ENCODE measurements at places on chromosomes 7 and 10. TPM values are rescaled to one million over a fixed set of nuclear protein-coding genes. Genes with fewer than 3 reads are reported as not detected.

Gene DNAJC12
- total RNA-seq, result 3.1 TPM

Gene PSD
- total RNA-seq, result 3.7 TPM

Gene PLAC9
- total RNA-seq, result 36.5 TPM

Gene OR2A5
- not detected for total RNA-seq

Gene FAM25G
- total RNA-seq, result not detected

Gene SPDYE16
- not detected for total RNA-seq

Gene CFAP70
- total RNA-seq, result 1.6 TPM

Gene HABP2
- under 0.01 TPM for total RNA-seq

Gene LIPK
- total RNA-seq, result not detected

Gene WNT8B
- not detected for total RNA-seq

Gene VSTM4
- 40.7 TPM for total RNA-seq

Gene ERVW-1
- total RNA-seq, result not detected

Gene PDLIM1
- 9.9 TPM for total RNA-seq

Gene TEX47
- total RNA-seq, result not detected

Gene LDB3
- total RNA-seq, result 87.7 TPM

Gene MASTL
- total RNA-seq, result 5.7 TPM

Gene TSPAN13
- 39.1 TPM for total RNA-seq

Gene ZNF467
- total RNA-seq, result 2.1 TPM

Gene UPP1
- 1.0 TPM for total RNA-seq

Gene CRYGN
- total RNA-seq, result not detected

Gene HEPACAM2
- not detected for total RNA-seq

Gene MALRD1
- total RNA-seq, result 2.1 TPM

Gene TMEM254
- total RNA-seq, result 8.9 TPM

Gene AKR1B15
- under 0.01 TPM for total RNA-seq

Gene NRCAM
- total RNA-seq, result 13.6 TPM

Gene GDF10
- total RNA-seq, result 1.0 TPM
